ENCODE measurements at places on chromosomes 2 and 18. TPM values are rescaled to one million over a fixed set of nuclear protein-coding genes. Genes with fewer than 3 reads are reported as not detected.

DNA sequence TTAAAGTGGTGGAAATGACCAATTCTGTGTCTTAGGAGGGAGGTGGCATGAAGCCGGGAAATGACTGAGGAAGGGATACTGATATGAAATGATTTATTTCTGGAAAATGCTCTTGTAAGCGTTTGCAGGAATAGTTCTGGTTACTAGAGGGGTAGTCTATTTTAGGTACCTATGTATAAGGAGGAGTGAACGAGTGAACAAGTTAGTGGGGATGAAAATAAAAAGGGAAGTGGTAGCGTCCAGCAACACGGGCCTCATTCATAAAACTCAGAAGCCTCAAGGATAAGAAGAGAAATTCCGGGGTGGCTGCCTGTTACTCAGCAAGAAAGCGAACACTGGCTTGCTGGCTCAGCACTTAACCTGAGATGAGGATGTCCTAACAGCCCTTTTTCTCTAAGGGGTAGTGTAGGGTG lies 303.3 kb downstream of the NCKAP5 start:
- H3K4me1 ChIP-seq, result no peaks in the 10 kb centered on the region
- H3K4me3 ChIP-seq, result no peak overlapping the region
- no peak overlapping the region for H3K27ac ChIP-seq
- H3K27me3 ChIP-seq, result no peaks in the 10 kb centered on the region
- no peak for DNase-seq

DNA sequence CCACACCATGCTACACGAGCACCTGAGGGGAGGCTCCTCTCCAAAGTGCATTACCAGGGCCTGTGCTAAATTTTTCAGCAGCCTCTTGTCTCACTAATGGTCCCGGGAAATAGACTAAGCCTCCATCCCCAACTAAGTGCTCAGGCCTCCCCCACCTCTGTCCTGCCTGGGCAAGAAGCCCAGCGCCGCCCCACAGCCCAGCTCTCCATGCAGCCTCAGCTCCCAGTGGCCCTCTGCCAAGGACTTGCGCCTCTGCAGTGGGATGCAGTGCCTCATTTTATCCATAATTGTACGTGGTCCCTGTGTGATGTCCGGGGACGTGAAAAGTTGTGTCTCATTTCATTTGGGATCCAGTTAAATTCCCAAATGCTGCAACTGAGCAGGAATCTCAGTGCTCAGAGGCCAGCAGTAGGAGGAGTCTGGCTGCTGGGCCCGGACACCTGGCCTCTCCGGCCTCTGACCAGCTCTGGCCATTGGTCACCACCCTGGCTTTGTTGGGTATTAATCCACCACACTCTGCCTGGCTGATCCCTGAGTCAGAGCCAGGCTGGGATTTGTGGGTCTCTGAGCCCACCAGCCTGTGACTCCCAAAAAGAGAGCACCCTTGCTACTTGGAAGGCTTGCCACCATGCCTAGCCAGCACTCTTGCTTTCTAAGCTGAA lies 11.4 kb upstream of the STEAP3 start:
- H3K4me1 ChIP-seq, result no peaks in the 10 kb centered on the region
- no peak overlapping the region for H3K27ac ChIP-seq
- H3K36me3 ChIP-seq, result no peaks in the 10 kb centered on the region
- no peaks in the 10 kb centered on the region for H3K27me3 ChIP-seq
- H3K4me3 ChIP-seq, result no peak overlapping the region

GRCh38 chr2:43358410-43359201 lies 132.2 kb upstream of the ZFP36L2 start:
- H3K4me1 ChIP-seq, result no peaks in the 10 kb centered on the region
- no peak for DNase-seq
- no peak overlapping the region for H3K27ac ChIP-seq
- H3K27me3 ChIP-seq, result no peaks in the 10 kb centered on the region
- H3K36me3 ChIP-seq, result no peaks in the 10 kb centered on the region
- no peak overlapping the region for H3K4me3 ChIP-seq

GRCh38 chr2:129882476-129882875 lies 97.0 kb upstream of the RAB6C start:
- DNase-seq, result no peak
- no peak overlapping the region for H3K27ac ChIP-seq
- peaks cover 3% of the 10 kb centered on the region for H3K27me3 ChIP-seq
- peaks cover 6% of the 10 kb centered on the region for H3K4me1 ChIP-seq
- H3K36me3 ChIP-seq, result no peaks in the 10 kb centered on the region

DNA sequence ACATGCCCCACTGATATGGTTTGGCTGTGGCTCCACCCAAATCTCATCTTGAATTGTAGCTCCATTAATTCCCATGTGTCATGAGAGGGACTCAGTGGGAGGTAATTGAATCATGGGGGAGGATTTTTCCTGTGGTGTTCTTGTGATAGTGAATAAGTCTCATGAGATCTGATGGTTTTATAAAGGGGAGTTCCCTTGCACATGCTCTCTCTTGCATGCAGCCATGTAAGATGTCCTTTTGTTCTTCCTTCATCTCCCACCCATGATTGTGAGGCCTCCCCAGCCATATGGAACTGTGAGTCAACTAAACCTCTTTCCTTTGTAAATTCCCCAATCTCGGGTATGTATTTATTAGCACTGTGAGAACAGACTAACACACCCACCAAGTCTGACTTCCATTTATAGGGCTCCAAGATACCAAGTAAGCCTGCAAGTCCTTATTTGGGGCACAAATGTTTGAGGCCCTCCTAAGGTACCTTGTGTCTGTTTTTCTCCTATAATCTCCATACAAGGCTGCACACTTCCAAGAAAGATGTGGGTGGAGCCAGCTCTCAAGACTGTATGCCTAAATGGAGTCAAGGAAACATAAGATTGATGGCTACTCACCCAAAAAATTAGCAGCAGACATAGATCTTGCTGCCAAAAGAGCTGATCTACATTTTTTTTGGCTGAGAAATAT lies 364.7 kb downstream of the TXNL1 start:
- H3K27me3 ChIP-seq, result no peaks in the 10 kb centered on the region
- H3K4me3 ChIP-seq, result no peak overlapping the region
- DNase-seq, result no peak

DNA sequence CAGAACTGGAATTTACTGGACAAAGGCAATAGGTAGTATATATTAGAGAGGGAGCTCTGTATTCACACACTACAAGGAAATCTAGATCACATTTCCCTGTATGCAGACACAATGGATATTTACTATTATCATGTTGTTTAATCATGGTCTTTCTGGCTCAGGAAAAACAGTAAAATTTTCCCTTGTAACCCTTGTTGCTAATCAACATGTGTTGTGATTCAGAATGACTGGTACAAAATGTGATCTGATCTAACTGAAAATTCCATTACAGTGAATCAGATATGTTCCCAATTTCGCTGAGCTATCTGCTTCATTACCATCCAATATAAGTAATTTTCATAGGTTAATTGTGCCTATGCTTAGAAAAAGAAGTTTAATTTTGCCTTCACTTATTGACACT lies 1109.7 kb downstream of the LRP1B start:
- H3K27me3 ChIP-seq, result no peaks in the 10 kb centered on the region
- no peaks in the 10 kb centered on the region for H3K4me1 ChIP-seq
- no peak for DNase-seq

DNA sequence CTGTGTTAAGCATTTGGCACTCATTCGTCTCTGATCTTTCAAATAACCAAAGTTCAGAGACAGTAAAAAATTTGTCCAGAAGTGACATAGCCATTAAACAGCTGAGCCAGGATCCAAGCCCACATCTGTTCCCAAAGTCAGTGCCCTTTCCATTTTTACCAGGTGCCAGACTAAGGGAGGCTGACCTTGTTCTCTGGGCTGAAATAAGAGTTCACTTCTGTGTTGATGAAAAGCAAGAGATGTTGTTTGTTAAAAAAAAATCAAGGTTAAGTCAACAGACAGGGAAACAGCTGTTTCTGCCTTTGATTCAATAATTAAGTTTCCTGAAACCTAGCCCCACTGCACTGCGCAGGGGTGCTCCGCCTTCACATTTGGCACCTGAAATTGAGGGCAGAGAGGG lies 117.1 kb downstream of the PRKRA start:
- no peak overlapping the region for H3K4me3 ChIP-seq
- H3K4me1 ChIP-seq, result no peaks in the 10 kb centered on the region
- no peak overlapping the region for H3K27ac ChIP-seq
- no peak for DNase-seq
- H3K27me3 ChIP-seq, result no peaks in the 10 kb centered on the region

GRCh38 chr2:128594953-128595677 lies 276.4 kb upstream of the HS6ST1 start:
- H3K27me3 ChIP-seq, result no peaks in the 10 kb centered on the region
- no peak overlapping the region for H3K27ac ChIP-seq
- no peak overlapping the region for H3K4me3 ChIP-seq
- peak; percentile 10 for DNase-seq
- H3K36me3 ChIP-seq, result no peaks in the 10 kb centered on the region
- H3K4me1 ChIP-seq, result no peaks in the 10 kb centered on the region

DNA sequence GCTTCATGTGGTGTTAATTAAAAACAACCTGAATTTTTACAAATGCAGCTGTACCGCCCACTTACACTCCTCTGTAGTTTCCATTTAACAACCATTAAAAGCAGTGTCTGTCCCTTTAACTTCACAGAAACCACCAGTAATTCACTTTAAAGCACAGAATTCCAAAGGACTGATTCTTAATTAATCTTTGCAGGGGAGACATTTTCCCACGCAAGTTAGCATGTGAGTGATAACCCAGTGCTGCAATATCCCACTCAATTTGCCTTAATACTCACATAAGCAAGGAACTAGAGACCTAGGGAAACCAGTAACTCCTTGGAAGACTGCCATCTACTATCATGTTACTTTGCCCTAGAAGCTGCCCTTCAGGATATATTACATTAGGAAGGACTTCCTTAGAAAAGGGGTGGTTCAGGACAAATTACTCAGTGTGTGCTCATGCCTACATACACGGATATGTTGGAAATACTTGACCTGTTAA lies 102.3 kb downstream of the OSR1 start:
- H3K4me1 ChIP-seq, result no peaks in the 10 kb centered on the region
- H3K27me3 ChIP-seq, result no peaks in the 10 kb centered on the region
- H3K4me3 ChIP-seq, result no peak overlapping the region

DNA sequence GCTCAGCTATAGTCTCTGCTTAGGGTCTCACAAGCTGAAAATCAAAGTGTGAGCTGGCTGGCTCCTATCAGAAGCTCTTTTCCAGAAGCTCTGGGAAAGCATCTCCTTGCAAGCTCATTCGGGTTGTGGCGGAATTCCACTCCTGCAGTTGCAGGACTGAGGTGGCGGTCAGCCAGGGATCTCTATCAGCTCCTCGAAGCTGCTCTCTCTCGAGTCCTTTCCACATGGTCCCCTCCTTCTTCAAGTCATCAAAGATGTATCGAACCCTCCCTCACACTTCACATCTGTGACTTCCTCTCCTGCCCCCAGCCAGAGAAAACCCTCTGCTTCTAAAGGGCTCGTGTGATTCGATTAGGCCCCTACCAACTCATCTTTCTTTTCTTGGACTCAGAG lies 141.7 kb downstream of the ZFP36L2 start:
- H3K27ac ChIP-seq, result no peak overlapping the region
- H3K36me3 ChIP-seq, result no peaks in the 10 kb centered on the region
- DNase-seq, result no peak
- no peaks in the 10 kb centered on the region for H3K27me3 ChIP-seq

APOB gene
- total RNA-seq, result not detected

Measured in CD4-positive, alpha-beta T cell (primary cell).